ENCODE measurements at places on chromosomes 11 and 22.
A peak's percentile ranks its signal among the peaks of the same experiment; 100 is the strongest.

- no peak for DNase-seq
These were observed 36.6 kb downstream of the SLC25A17 start for GRCh38 chr22:40782521-40782920.

DNA sequence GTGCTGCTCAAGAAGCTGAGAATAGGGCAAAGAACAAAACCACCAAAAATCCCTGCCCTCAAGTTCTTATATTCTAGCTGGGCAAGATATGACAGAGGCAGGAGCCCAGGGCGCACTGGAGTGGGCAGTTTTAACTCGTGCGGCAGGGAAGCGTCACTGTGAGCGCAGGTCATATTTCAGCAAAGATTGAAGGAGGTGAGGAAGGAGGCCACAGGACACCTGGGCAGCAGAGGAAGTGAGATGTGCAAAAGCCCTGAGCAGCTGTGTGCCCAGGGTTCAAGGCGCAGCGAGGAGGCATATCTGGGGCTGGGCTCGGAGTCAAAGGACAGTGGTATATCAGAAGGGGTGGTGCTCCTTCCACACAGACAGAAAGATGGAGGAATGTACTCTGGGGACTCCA, 13.5 kb downstream of the KCNC1 start:
- no peak for DNase-seq

DNA sequence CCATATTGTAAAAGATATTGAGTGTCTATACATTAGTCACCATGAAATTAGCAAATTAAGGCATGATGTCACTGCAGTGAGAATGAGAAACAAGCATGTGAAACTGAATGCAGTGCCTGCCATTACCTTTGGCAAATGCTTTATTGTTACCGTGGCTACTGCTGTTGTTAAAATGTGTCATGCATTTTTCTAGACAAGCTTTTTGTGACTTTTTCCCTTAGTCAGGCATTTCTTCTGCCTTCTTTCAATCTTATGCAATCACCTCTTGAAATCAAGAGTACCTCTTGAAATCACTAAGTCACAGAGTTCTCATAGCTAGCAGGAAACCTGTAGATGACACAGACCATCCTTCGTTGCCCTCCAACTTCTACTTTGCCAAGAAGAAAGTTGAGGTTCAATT, 461.7 kb upstream of the TENM4 start:
- no peak for DNase-seq

DNA sequence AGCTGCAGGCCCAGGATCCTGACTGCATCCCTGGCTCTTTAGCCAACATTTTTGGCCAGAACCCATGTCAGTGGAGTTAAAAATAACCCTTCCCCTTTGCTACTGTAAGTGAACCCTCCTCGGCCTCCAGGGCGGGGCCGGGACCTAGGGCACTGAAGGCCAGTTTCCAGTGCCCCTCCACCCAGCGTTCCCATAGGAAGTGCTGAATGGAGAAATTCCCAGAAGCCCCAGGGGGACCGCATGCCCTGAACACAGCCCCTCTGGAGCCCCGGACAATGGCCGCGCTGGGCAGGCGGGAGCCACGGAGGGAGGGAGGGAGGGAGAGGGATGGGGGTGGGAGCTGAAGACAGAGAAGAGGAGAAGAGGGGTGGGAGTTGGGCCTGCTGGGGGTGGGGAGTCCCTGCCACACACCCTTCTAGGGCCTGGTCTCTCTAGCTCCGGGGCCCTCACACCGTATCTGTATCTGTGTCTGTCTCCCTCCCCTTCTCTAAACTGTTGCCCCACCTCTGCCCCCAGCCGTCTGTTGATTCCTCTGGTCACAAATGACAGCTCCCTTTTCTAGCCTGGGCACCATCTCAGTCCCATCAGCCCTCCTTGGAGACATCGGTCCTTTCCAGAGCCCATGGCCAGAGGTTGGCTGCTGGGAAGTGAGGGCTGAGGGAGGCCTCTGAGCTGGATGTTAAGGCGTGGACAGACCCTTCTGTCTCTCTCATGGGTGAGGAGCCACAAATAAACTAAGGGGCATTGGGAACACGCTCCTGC, 10.9 kb downstream of the PDGFB start:
- DNase-seq: no peak

GRCh38 chr11:2796508-2797113, 89.0 kb downstream of the CDKN1C start:
- DNase-seq: no peak

GRCh38 chr11:12184699-12185098, 74.3 kb downstream of the MICAL2 start:
- DNase-seq: no peak

- DNase-seq: no peak
These were observed 22.3 kb downstream of the KCNQ1 start for GRCh38 chr11:2466869-2467694.

GRCh38 chr22:46058091-46058420, 81.1 kb upstream of the WNT7B start:
- DNase-seq: no peak

- no peak for DNase-seq
These were observed 333.7 kb downstream of the FAT3 start for GRCh38 chr11:92558323-92558722.

- DNase-seq: no peak
These were observed 8.3 kb upstream of the HTR3B start for GRCh38 chr11:113896156-113896879.

- DNase-seq: no peak
These were observed 66.4 kb downstream of the SVIP start for GRCh38 chr11:22763166-22763565.

- no peak for DNase-seq
These were observed 66.7 kb upstream of the PPARA start for GRCh38 chr22:46083383-46084350.

DNA sequence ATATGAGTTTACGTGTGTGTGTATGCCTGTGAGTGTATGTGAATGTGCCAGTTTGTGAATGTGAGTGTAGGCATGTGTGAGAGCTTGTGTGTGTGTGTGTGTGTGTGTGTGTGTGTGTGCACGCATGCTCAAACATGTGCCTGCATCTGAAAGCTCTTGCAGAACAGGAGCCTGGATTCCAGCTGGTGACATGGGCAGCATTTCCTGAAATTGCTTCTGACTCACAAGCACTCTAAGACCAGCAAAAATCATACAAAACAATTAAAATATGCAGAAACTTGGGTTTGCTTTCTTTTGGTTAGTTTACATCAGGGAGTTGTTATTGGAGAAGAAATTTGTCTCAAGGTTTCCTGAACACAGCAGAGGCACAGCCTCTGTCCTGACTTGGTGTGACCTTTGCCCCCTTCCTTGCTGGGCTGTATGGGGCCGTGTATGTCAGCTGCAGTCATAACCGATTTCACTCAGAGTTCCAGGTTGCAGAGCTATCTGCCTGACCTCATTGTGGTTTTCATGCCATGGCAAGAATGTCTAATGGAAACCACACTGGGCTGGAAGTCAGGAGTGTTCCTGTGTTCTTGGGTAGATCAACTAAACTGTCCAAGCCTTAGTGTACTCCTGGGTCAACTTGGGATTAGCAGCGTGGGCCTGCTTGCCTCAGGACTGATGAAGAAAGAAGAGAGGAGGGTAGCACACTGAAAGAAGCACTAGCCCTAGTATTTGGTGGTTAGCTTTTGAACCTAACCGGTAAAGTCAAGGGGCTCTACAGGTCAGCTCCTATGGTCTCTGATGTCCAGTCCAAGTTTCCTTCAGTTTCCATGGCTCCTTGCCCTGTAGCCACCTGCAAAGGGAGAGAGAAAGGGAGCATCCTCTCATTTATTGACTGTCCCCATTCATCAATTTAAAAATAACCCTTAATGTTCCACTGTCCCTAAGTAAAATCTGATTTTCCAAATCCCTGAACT, 143.7 kb downstream of the SNX19 start:
- no peak for DNase-seq

DNA sequence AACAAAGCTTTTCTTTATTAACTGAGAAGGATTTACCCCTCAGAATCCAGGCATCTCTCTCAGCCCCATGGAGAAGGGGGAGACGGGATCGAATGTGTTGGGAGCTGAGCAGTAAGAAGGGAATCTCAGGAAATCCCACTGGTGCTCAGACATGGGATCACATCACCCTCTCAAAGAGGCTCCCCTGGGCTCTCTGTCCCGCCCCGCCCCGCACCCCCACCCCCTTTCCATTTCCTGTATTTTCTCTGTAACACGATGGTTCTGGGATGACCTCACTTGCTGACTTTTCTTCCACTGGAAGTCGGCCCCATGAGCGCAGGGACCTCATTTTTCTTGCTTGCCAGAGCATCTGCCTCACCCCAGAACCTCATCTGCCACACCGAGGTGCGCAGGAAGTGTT, 100.0 kb downstream of the RPS6KA4 start:
- DNase-seq: no peak

- DNase-seq: no peak
These were observed 885.8 kb downstream of the KCNA4 start for GRCh38 chr11:29131055-29131454.

GRCh38 chr11:4060182-4060923, 34.2 kb upstream of the RRM1 start:
- DNase-seq: no peak

DNA sequence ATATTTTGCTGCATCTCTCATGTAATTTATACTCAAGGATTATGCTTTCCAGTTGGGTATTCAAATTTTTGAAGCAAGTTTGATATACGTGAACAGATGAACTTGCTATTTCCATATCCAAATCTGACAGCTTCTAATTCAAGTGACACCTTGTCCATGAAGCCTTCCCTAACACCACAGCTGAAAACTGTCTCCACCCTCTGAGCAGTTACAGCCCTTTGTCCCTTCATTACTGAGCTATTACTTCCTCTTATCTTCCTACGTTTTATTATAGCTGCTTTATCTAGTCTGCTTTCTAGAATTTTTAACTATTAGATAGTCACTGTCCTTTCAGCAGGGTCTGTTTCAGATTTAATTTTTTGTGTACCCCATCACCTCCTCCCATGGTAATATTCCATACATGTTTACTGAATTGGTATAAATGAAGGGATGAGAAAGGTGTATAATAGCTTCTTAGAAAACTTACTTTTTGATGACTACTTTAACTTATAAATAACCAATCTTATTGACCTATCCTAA, 13.3 kb upstream of the PRSS23 start:
- no peak for DNase-seq

DNA sequence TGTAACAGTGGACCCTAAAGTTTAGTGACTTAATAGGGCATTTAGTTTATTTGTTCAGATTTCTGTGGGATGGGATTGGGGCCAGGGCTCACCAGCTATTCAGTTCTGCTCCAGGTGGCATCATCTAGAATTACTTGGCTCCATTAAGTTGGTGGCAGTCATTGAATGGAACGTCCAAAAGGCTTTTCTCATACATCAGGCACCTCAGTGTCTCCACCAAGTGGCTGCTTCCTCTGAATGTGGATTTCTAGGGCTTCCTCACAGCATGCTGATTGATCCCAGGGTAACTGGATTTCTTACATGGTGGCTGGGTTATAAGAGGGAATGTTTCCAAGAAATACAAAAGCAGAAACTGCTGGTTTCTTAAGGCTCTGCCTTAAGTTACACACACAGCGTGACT, 34.7 kb downstream of the USP47 start:
- DNase-seq: no peak

- DNase-seq: no peak
These were observed 5.8 kb downstream of the ELFN2 start for GRCh38 chr22:37421468-37421877.

DNA sequence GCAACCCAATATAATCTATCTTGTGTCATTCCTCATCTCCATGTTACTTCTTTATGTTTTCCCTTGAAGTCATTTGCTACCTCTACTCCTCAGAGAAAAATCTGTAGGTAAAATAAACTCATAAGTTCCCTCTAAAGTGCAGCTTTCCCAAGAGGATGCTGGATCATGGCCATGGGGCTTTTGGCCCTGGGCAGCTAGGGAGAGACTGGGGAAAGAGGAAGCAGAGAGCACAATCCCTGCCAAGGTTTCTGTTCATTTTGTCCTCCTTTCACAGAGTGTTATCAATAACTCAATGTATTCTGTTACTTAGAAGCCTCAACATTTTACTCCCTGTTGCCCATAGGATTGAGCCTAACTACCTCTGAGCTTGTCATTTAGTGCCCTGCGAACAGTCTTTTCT, 9.0 kb downstream of the RNF121 start:
- DNase-seq: no peak

DNA sequence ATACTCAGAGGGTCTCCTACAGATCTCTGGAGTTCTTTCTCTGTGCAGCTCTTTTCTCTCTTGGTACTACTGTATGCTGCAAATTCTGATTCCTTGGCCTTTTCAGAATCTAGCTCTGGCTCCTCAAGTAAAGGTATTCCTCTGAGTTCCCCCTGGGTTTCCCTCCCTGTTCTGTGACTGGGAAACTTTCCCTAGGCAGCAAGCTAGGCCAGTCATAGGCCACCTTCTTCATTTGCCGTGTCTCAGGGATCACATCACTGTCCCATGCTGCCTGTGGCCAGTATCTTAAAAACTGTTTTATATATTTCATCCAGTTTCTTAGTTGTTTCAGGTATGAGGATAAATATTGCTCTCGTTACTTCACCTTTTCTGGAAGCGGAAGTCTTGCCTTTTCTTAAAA, 71.2 kb downstream of the FAM83F start:
- DNase-seq: no peak

GRCh38 chr11:68221406-68221805, 8.3 kb upstream of the KMT5B start:
- DNase-seq: no peak

DNA sequence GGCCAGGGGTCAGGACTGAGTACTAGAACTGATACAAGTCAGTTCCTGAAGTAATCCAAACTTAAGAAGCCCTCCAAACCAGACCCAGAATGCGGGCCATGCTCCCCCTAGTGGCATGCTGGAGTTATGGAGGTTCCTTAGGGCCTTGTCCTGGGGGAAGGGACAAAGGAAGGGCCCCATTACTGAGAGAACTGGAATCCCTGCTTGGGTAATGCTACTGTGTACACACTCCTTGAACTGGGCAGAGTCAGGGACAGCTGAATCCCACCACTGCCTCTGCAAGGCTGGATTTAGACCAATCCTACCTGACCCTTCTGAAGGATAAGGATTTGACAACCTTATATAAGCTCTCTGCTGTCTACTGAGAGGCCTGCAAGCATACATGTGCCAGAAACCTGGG, 97.3 kb upstream of the AKIP1 start:
- peak; percentile 15 for DNase-seq

DNA sequence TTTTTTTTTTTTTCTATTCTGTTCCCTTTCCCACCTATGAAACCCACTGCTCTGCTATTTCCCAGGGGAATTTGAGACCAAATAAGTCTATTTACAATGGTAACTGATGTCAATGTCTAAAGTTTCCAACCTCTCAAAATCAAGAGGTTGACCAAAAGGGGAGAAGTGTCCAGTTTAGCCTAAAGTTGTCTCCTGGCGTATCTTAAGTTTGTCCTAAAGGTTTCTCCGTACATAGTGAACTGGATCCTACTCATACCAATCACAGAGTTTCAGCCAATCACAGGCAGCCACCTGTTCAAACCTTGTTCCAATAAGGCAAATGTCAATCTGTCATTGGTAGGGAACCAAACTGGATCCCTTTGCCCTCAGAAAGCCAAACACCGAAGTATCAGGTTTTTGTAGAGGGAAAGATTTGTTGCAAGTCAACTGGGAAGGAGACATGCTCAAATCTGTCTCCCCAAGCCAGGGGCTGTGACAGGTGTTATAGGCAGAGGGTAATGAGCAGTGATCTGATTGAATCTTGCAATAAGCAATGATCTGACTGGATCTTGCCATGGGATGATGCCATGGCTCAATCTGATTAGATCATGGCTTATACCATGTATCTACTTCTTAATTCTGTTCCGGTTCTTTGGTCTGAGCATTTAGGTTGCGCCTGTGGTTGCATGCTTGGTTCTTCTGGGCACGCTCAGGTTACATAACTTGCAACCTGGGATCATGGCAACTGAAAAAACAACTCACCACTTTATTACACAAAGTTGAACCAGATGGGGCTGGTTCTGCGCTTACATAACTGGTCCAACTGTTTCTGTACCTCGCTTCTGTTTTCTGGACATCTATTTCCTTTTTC, 1.1 kb upstream of the VPS37C start:
- DNase-seq: no peak

- DNase-seq: no peak
These were observed 139.6 kb downstream of the DDX10 start for GRCh38 chr11:108804511-108804910.
